Activated CD4-positive, alpha-beta T cell treated with anti-CD3 and anti-CD28 coated beads, Interleukin-2, Interleukin-6, amounts not matched to agents 100 ng/mL and 50 ng/mL, durations not matched to agents 16 hours and 8 hours (primary cell): ENCODE measurements at places on chromosomes 12 and 14.

GRCh38 chr12:33654313-33654712 lies 214.7 kb upstream of the SYT10 start:
- no peak for DNase-seq

DNA sequence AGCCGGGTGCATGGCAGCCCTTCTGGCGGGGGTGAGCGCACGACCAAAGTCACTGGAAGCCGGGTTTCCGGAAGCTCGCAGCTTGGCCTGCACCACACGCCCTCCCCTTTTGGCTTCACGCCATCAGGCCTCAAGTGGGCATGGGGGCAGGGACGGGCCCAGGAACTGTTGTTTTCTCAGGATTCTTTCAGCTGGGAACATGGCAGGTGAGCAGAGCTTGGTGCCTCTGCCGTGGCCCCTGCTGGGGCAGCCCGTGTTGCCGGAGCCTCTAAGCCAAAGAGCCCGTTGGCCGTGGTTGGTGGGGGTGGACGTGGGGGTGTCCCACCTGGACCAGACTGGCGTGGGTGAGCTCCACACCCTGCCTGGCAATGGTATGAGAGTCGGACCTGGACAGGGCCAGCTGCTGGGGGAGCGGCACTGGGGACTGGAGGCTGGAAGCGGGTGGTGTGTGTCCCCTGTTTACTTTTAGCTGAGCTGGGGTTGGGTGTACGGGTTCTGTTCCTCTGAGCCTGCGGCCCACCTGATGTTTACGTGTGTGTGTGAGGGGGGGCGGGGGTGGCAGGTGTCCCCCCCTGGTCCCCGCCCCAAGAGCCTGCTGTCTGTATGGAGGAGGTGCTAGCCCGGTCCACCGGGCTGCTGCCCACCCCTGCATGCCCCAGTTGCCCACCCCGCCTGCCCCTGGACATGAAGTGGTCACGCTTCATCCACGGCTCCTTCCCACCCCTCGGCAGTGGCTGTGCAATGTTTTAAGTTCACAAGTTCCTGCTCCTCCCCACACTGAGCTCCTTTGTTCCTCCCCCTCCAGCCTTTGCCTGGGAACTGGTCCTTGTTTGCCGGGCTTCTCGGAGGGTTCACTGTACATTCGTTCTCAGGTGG lies 28.7 kb upstream of the PLD4 start:
- no peak for DNase-seq

DNA sequence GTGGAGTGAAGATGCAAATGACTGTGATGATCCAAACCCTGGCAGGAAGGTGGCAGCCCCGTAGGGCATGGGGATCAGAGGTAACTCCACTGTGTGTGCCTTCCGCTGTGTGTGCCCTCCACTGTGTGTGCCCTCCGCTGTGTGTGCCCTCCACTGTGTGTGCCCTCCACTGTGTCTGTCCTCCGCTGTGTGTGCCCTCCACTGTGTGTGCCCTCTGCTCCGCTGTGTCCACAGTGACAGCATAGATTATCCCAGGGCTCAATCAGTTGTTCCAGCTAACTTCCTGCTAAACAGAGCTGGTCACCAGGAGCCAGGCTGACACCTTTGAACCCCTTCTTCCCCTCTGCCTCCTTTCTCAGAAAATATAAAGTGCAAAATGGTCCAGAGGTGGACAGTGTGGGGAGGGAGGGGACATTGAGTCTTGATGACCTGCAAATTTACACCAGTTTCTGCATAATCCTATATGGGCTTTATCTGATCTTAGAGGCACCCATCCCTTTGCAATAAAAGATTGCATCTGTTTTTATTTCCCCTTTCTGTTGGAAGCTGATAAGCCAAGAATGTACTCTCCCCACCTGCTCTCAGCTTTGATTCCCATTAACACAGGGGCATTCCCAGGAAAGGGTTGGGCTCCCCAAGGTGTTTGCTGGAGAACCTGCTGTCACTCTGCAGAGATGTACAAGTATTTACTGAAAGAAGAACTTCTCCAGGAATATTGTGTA lies 21.6 kb upstream of the HNF1A start:
- DNase-seq, result no peak

DNA sequence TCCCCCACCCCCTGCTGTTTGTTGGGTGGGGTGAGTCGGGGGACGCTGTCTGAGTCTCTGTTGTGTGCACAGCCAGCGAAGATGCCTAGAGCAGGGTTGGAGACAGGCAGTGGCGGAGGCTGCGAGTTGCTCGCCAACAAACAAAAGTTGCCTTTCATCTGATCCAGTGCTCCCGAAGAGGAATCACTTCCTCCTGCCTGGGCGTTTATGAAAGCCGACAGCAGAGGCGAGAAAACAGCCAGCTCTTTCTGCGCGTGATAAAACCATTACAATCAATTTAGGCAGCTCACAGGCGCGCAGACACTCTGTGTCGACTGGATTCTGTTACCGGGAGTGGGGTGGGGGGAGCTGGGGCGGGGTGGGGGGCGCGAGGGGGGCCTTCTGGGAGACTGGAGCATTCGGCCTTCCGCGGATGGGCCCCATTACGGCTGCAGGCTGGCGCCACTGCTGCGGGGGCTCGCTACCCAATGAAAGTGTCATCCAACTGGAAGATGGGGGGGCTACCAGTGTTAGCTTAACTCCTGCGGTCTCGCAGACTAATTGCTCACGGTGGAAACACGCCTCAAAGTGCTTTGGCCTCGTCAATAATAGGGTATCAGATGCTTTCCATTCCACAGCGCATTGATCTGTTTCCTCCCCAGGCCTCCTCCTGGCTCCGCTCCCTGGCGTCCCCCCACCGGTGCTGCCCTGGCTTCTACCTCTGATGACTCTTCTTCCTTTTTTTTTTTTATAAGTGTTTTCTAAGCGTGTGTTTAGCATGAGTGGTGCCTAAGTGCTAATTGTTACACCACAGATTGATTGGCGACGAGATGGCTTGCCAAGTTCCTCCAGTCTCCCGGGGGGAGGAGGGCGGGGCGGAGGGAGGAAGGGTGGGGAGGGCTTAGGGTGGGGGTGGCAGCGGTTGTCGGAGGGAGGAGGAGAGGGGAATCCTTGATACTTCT lies 678.4 kb downstream of the MED13L start:
- no peak for DNase-seq

DNA sequence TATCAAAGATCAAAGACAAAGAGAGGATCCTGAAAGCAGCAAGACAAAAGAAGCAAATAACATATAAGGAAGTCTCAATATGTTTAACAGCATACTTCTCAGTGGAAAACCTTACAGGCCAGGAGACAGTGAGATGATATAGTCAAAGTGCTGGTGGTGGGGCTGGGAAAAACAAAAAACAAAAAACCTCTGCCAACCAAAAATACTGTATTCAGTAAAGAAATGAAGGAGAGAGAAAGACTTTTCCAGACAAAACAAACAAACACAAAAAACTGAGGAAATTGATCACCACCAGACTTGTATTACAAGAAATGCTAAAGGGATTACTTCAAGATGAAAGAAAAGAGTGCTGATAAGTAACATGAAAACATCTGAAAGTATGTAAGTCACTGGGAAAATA lies 221.2 kb downstream of the ADGRD1 start:
- no peak for DNase-seq
